ENCODE measurements at places on chromosomes 13 and 19. TPM values are rescaled to one million over a fixed set of nuclear protein-coding genes. Genes with fewer than 3 reads are reported as not detected.

Gene DCT
- 0.37 TPM for polyA plus RNA-seq

Gene CD70
- not detected for polyA plus RNA-seq

Gene CYP4F3
- polyA plus RNA-seq, result not detected

Gene ZNF560
- not detected for polyA plus RNA-seq

Gene RXFP2
- not detected for polyA plus RNA-seq

Gene DMKN
- polyA plus RNA-seq, result not detected

Gene MISP
- not detected for polyA plus RNA-seq

Gene CERS1
- not detected for polyA plus RNA-seq

Gene ZNF285
- 1.8 TPM for polyA plus RNA-seq

Measured in naive thymus-derived CD4-positive, alpha-beta T cell (primary cell).